SK-N-DZ (cell line): ENCODE measurements at places on chromosomes 7 and 10.

DNA sequence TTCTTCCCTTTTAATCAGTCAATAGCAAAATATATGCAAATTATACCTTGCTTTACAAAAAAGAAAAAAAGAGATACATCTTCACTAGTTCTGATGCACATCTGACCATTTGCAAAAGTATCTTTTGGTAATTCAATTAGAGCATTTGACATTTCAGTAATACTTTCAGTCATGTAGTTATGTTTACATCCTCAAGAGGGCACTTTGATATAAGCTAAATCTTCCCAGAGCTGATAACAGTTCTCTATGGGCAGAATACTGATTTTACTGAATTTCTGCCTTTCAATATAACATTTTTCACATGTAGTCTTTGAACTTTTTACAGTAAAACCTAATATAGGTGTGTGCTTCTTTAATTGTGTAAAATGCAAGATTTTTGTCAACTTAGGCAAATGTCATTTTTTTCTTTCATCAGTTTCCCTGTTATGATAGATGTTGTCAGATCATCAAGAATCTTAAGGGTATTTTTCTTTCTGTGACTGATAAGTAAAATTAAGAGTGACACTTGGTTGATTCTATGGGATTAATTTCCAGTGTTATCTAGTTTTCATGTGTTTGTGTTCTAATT is 703.5 kb upstream of the SEMA3D start:
- peak; percentile 59 for DNase-seq

DNA sequence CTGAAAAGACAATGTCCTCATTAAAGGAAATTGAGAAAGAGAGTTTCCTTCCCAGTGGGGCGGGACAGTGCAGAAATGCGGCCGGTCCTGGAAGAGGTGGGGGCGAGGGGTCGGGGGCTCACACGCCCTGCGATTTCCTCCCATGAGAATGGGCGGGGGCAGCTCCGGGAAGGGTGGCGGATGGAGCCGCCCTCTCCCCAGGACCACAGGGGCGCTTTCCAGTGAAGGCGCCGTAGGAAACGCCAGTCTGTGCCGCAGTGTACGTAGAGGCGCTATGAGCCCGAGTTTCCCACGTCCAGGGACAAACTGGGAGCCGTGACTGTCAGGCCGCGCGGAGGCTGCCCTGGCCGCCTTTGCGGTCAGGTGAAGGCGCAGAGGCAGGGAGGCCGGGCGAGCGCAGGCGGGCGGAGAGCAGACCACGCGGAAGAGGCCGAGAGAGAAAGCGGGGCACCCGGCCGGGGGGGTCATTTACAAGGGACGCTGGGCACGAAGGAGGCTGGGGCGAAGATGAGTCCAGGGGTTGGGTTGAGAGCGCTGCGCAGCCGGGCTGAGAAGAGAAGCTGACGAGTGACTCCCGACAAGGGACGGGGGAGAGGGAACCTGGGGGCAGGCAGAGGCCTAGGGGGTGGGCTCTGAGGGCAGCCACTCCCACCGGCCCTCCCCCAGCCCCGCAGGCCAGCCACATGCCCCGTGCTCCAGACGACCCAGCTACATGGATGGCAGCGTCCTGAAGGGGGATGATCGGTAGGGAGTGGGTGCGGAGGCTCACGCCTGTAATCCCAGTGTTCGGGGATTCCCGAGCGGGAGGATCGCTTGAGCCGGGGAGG is 45.0 kb downstream of the ALOX5 start:
- peak; percentile 82 for DNase-seq

GRCh38 chr7:8151161-8151725 is 110.7 kb downstream of the ICA1 start:
- no peak for DNase-seq

DNA sequence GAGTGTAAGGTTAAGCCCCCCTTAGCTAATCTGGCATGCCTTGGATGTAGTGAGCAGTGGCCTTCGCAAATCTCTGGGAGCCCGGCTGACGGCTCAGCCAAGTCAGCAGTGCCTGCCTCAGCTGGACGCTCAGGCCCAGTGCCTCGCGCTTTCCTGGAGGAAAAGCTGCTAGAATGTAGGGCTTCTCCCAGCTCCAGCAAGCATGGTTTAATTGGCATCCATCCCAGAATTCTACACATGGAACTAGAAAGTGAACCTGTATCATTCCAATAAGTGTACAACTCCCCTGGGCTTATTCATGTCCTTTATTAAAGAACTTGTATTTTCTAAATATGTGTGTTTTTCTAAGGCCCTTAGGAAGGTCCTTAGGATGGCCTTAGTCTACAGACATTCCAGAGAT is 287.8 kb upstream of the SHH start:
- no peak for DNase-seq

GRCh38 chr10:62185919-62186692 is 82.5 kb downstream of the RTKN2 start:
- no peak for DNase-seq

DNA sequence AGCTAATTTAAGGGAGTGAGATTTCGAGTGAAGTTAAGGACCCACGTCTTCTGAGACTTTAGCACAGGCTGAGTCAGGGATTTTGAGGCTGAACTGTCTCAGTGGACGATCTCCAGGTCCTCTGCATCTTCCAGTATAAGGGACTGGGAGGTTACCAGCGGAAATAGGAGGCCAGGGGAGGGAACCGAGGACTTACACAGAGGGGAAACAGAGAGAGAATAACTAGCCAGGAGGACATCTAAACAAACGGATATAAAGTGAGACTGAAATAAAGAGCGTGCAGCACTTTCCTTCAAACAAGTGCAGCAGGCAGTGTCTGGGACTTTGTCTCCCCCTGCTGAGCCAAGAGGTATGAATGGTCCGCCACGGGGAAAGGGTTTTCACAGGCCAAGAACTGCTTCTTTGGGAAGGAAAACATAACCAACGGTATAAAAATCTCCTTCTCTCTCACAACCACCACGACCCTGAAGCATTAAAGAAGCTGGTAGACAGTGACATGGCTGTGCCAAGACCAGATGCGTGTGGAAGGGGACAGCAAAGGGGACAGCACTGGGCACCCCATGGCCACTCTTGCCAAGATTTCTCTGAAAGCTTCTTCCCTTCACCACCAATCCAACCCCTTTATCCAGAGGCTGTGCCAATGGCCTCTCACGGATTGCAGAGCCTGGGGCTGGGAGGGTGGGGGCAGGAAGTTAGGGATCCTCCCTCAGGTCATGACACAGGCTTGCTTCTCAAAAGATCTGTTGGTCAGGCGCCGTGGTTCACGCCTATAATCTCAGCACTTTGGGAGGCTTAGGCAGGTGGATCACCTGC is 72.0 kb downstream of the SLC37A3 start:
- DNase-seq = peak; percentile 55

GRCh38 chr7:119175911-119176627 is 951.6 kb downstream of the ANKRD7 start:
- DNase-seq = peak; percentile 79

DNA sequence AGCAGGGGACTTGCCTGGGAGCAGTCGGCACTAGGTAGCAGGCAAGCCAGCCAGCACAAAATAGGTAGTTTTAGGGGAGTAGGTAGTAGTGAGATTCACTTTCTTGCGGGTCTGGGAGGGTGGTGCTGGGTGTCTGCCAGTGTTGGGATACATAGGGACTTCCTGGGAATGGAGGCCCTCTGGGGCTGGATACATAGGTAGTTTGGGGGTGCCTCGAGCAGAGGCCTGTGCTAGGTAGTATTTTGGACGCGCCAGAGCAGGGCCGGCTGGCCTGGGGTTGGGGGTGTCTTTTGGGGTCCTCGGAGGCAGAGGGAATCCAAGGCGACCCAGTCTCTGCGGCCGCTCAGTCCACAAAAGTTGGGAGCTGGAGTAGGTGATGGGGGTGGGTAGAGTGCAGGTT is 2.0 kb upstream of the HOXA3 start:
- DNase-seq = no peak

GRCh38 chr10:65762311-65762710 is 1163.5 kb upstream of the LRRTM3 start:
- no peak for DNase-seq

DNA sequence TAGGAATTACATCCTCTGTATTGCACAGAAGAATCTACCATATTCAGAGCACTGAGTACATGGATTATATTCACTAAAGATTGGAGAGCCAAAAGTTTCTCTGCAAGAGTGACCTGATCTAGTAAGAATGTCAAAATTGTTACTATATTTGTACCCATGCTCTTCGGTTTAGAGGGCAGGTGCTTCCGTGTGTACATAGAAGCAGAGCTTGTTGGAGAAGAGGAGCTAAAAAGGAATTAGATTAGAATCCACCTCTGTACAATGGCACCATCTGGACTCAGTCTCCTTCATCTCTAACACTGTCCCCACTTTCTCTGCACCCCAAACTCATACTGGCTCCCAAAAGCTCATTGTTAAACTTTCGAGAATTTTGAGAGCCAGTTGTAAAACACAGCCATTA is 8.3 kb downstream of the CALD1 start:
- no peak for DNase-seq

- no peak for DNase-seq
Observed at GRCh38 chr7:151423936-151424335, 14.1 kb upstream of the WDR86 start.

GRCh38 chr10:92567952-92568600 is 5.8 kb downstream of the IDE start:
- no peak for DNase-seq

GRCh38 chr10:54484186-54484585 is 316.8 kb downstream of the PCDH15 start:
- DNase-seq = no peak

GRCh38 chr7:56174346-56174874 is 58.2 kb upstream of the NUPR2 start:
- DNase-seq = no peak

DNA sequence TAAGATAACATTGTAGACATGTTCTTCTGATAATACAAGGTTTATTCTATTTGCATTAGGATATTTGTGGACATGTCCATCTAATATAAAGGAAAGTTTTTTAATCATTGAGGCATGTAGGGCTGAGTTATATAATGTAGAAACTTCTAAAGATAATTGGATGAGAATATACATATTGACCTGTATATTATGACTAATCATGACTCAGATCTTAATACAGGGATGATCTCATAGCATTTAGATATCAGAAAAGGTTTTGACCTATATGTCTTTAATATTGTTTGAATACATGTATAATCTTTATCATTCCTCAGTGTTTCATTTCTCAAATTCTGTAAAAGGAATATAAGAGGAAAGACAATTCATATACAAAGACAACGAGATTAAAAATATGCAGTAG is 39.2 kb downstream of the CD36 start:
- no peak for DNase-seq

DNA sequence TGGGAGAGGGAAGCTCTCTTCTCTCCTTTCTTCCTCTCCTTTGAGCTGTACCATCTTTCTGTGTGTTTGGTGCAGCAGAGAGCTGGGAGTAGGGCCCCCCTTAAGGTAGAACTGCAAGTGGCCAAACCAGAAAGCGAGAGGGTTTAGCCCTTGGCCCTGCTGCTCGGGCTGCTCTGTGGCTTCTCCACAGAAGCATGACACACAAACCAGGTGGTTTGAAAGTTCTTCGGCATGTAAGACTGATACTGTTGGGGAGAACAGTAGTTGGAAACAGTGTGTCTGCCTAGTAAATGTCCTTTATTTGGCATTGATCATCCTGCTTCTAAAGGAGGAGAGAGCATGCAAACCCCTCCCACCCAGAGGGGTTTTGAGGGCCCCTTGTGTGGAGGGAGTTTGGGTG is 277.8 kb downstream of the CELF2 start:
- DNase-seq = no peak

- DNase-seq = peak; percentile 89
Observed at GRCh38 chr10:110794808-110795207, 76.9 kb upstream of the PDCD4 start.

DNA sequence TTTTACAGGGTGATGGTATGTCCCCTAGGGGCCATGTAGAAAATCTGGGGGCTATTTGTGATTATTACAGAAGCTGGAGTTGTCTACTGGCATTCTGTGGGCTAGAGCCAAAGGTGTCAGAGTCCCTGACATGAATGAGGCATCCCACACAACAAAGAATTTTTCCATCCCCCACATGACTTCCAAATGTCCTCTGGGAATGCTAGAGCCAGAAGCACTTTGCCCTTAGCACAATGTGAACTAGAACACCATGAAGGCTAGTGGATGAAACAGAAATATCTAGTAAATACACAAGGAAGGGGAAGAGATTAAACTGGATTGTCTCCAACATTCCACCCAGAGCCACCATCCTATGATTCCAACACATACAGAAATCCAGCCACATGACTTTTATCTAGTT is 46.9 kb downstream of the FAM13C start:
- DNase-seq = no peak

DNA sequence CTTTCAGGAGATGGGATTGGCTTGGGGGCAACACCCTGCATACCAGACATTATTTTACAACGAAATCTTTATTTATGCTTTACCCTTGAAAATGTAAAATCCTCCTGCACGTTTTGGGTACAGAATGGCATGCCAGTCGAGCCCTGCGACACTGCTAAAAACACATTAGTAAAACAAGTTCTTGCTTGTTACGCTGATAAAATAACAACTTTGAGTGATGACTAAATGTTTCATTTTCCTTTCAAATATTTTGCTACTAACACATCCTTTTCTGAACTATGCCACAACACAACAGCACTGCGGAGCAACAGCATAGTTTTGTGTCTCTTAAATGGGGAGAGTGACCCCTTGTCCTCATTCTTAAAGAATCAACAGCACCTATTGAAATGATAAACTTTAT is 76.0 kb upstream of the SEMA3D start:
- DNase-seq = no peak

DNA sequence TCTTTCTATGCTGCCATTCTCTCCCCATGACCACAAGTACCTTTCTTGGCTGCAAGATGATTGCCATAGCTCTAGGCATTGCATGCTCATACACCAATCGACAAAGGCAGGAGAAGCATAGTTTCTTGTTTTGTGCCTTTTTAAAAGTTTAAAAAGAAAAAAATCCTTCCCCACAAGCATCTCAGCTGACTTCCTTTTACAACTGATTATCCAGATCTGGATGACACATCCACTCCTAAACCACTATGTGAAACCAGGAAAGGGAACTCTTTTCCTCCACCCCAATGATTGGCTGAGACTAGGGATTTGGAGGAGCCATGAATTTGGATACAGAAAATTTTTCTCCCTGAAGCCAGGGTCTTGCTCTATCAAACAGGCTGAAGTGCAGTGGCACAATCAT is 14.5 kb upstream of the LRRC4 start:
- DNase-seq = no peak

DNA sequence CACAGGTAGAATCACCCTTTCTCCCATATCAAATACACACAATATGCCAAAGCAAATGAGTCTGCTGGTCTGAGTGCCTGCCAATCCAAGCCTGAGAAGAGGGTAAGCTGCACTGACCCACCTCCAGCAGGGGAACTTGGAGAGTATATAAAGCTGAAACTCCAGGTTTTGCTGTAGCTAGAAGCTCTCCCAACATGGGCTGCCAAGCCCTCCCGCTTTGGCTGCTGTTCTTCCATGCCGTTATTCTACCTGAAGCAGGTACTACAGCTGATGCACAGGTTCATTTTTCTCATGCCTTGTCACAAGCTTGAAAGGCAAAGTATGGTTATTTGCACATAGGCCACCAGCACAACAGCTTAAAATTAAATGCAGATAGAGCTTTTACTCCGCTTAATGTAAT is 21.5 kb upstream of the C10orf120 start:
- no peak for DNase-seq
